ENCODE measurements at places on chromosomes 3 and 15.

- DNase-seq: no peak
Measured at GRCh38 chr15:59340325-59340724, 32.3 kb downstream of the MYO1E start.

- no peak for DNase-seq
Measured at GRCh38 chr3:143269741-143270140, 150.2 kb downstream of the CHST2 start.

DNA sequence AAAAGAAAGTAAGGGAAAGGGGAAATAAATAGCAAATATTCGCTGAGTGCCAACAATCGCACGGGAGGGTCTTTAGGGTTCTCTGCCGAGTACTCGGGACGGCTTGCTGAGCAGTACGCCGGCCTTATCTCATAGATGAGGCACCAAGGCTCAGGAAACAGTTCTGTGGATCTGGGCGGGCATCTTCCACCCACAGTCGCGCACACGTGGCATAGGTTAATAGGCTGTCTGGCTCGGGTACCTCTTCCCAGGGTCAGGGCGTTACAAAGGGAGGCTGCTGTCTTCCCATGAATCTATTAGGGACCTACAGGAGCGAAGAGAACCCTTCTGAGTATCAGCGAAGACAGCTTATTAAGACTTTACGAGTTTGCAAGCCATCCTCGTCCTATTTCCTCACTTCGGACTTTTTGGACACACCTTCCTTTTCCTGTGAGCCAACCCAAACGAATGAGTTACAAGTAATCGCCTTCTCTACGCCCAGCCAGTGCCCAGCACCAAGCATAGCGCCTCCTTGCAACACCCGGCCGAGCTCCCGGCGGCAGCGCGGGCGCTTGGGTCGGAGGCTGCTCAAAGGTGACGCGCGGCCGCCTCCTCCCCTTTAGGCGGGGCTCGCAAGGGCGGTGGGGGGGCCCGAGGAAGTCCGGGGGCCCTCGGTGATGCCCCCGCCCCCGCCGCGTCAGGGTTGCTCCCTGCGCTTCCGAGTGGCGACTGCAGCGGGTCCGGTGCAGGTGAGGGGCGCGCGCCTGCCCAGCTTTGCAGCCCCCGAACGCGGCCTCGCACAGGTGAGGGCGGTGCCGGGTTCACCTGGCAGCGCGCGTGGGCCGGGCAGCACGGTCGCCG, at the start of gene MCTP2:
TSS of gene MCTP2 (plus strand) at position 679 of the 840 bp plus-strand sequence. CDS start 66,705 bp downstream, outside the sequence.
- peak; percentile 86 for DNase-seq

DNA sequence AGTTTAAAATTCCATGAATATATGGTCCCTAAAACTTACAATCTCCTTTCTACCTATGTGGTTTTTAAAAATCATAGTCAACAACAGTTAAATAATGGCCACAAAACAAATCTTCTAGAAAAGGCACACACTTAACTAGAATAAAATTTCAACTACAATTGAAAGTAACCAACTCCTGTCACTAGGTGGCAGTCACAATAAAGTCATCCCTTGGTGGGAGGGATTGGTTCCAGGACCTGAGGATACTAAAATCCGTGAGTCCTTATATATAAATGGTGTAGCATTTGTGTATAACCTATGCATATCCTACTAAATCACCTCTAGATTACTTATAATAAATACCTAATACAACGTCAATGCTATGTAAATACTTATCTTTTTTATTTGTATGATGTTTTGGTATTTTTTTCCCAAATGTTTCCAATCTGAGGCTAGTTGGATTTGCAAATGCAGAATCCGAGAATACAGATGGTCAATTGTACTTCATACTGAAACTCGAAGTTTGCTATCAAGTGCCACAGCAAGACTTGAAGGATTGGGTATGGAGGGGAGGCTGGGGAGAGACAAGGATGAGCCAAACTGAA, 172.6 kb downstream of the FMN1 start:
- peak; percentile 5 for DNase-seq

DNA sequence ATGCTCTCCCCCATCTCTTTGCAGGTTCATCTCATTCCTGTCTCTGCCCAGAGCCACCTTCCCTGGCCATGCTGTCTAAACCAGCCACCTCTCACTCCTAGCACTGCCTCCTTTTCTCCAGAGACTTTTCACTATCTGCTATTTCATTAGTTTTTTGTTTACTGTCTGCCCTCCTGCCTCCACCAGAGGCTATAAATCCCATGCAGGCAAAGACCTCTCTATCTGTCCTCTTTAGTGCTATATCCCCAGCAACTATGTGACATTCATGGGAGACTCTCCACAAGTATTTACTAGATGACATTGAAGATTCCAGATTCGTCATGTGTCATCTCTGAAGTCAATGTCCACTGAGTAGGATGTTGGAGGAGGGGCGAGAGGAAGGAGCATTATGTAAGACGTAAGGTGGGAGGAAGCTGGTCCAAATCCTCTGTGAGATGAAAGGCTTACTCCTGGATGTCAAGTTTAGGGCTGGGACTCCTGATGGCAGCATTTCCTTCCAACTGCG, 3.4 kb upstream of the FAM43A start:
- no peak for DNase-seq

DNA sequence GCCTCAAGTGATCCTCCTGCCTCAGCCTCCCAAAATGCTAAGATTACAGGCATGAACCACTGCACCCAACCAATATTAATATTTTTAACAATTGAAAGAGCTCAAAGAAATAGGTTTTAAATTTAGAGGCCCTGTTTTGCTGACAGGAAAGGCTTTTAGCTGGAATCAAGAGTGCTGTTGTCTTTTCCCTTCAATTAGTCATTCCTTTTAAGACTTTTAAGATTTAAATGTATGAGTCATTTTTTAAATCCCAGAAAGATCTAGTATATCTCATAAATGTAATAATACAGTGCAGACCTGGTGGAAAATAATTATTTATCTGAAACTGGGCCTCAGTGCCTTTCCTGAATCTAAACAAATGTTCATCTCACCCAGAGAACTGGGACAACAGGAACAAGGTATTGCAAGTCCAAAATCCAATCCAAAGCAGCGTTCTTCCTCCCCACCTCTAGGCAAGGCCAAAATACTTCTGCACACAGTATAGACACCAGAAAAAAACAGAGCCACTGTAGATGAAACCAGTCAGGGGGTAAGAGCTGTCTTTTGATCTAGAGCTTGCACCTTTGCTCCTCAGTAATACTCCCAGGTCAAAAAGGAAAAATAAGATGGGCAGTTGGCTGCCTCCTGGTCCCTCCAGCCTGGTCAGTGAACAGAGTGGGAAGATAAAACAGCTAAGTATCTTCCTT, 14.4 kb downstream of the AGTR1 start:
- DNase-seq: no peak

DNA sequence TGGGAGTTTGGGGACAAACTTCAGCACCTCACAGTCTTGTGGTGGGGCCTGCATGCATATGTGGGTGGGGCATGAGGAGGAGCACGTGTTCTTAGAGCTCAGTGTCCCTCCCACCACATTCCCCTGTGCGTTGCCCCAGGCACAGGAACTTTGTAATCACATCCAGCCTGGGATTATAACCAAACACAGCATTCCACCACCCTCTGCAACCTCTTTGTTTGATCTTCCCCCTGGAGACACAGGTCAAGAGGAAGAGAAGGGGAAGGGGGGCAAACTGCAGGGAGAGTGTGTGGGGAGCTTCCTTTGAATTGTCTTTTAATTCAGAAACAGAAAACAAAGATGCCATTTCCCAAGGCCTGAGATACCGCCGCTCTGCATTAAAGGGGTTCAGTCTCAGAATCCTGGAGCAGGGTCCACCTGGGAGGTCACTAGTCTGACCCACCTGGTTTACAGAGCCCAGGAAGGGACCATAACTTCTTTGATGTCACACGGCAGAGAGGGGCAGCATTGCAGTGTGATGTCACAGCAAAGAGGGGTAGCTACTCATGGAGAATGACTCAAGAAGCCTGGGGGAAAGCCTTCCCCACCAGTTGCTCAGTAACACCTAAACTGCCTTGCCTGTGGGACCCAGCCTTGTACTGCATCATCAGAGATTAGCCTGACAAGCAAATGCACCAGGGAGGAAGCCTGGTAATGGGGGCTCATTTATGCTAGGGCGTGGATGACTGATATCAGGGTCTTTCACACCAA, 106.3 kb upstream of the RNU6-1 start:
- no peak for DNase-seq

DNA sequence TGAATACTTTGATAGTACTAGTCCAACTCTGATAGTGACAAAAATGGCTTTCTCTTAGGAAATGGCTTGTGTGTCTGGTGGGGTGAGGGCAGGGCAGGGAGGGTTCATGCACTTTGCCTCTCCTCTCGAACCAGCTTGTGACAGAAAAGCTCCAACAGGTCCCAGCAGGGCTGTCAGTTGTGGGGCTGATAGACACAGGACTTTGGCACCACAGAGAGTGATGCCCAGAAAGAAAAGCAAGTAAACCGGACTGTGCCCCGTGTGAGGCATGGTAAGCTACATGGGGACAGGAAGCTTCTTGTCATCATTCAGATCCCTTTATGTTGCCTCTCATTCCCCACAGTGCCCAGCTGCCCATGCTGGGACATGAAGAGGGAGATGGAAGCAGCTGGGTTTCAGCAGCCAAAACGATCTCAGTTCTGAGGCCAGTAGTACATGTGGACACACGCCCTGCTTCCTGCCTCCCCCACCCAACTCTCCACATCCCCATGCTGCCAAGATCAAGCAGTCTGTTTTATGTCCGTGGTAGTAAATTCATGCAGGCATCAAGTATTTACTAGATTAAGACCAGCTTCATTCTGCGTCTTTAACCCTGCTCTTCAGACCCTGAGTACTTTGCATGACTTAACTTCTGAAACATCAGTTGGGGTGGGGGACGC, 29.7 kb upstream of the LIPC start:
- DNase-seq: no peak

- no peak for DNase-seq
Measured at GRCh38 chr15:76217029-76217881, 94.0 kb downstream of the ETFA start.

DNA sequence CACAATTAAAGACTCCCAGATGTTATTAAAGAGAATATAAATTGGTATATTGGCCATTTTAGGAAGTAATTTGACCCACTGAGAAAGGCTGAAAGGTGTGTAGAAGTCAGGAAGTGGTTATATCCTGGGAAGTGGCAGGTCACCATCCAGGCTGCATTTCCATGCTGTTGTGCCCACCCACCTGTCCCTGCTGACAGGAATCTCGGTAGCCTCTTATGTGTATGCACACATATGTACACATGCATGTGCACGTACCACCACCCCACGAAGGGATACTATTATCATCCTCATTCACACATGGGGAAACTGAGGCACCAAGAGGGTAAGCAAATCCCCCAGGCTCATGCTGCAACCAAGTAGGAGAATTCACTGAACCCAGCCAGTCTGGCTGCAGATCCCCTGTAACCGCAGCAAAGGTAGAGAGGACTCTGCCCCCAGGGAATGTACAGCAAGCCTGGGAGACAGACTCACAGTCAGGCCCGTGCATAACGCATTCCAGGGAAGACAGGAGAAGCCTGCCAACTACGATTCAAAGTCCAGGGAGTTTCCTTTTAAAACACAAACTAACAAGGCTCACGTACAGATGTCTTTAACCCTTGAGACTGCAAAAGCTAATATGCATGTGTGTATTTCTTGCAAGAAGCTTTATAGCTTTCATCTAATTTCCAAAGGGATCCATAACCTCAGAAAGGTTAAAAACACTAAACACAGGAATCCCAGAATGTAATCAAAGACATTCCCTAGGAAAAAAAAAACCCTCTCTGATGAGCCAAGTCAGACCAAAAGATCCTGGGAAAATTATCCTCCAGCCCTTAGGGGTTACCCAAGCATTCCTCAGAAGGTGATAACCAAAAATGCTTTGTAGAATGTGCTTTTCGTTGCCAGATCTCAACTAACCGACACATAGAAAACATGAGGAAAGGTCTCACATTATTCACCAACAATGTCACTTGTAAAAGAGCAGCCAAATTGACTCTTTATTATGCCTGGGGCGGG, 129.6 kb downstream of the ADAMTS17 start:
- DNase-seq: no peak

- DNase-seq: peak; percentile 31
Measured at GRCh38 chr3:184129012-184129411, 6.1 kb upstream of the EIF2B5 start.

- DNase-seq: no peak
Measured at GRCh38 chr3:129507181-129507831, 21.1 kb upstream of the RHO start.

DNA sequence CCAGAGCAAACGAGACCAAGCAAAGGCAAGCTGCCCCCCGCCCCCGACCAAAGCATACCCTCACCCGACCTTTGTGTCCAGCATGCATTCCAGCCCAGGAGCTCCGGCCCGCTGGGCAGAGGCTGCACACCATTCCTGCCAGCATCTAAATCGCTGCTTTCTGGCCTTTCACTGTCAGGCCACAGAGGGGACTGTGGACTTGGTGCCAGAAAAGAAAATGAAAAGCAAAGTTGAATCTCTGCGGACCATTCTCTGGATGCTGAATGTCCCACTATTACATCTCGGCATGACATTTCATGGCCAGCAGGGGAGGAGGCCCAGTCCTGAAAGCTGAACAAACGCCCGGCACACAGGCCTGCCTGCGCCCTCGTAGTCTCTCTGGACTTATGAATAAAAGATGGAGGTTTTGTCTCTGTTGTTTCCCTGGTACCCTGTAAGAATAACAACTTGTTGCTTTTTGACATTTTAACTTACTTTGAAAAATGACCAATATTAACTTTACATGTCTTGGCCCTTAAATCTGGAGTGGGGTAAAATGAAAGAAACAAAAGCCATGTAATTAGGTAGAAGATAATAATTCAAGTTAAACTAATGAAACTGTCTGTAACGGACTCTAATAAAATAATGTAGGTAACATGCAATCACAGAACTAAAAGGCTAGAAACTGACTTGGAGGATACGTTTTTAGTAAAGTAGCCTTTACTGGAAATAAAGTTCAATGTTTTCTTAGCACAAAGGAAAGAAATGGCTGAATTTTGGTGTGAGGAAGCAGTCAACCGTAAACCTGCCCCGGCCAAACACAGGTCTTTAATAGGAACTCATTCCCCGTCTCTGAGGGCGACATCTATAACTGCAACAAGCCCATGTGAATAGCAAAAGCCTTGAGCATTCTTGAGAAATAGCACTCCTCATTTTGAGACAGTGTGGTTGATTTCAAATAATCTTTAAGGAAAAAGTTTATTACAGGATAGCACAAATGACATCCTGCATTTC, 12.7 kb downstream of the IL17RD start:
- no peak for DNase-seq

DNA sequence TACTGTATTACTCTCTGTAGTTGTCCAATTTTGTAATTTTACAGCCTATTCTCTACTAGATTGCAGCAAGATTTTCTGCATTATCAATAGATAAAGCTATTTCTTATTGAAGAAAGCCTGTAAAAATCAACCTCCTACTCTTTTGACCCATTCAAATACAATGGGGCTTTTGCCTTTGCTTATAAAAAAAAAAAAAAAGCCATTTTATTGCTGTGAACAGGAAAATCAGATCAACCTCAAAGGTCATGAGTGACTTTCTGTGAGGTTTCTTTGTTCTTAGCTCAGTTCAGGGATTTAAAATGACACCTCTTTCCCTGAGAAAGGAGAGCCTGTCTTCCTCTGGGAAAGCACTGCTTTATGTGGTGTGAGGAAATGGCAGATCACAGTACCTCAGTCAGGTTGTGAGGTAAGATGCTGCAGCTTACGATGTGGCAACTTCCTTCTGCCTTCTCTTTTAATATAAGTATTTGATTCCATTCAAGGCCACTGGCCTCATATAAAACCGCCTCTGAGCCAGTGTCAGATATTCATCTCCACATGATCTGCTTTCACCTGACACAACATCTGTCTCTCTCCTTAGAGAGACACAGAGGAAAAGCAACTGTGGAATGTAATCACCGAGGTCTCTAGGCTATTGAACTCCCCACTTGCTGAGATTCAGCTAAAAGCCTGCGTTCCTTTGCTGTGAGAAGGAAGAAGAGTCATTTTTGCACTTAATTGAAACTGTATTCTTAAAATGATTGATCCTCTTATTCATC, 161.5 kb upstream of the MB21D2 start:
- DNase-seq: no peak

Data from HL-60 (cell line).